ENCODE measurements at places on chromosomes 13 and 19. TPM values are rescaled to one million over a fixed set of nuclear protein-coding genes. Genes with fewer than 3 reads are reported as not detected.
A peak's percentile ranks its signal among the peaks of the same experiment; 100 is the strongest.

- ATAC-seq = peak; percentile 83
Observed at GRCh38 chr19:38877781-38878574, at the start of gene RINL. RINL (minus strand) TSS chr19:38878275; CDS start chr19:38876742, 1,533 bp downstream.

GRCh38 chr13:43522788-43523187 is 264.0 kb downstream of the ENOX1 start:
- ATAC-seq = no peak

Gene IL27RA
- total RNA-seq = 1.1 TPM

- ATAC-seq = peak; percentile 85
Observed at GRCh38 chr19:46717034-46717715, at the start of gene PRKD2. PRKD2 (minus strand) TSS chr19:46717114; CDS start chr19:46716370, 744 bp downstream.

- ATAC-seq = no peak
Observed at GRCh38 chr13:80010286-80010831, 330.6 kb downstream of the SPRY2 start.

Gene ZIK1
- 9.5 TPM for total RNA-seq

Gene GJB6
- total RNA-seq = 0.10 TPM

Gene DIAPH3
- 0.75 TPM for total RNA-seq

Gene IZUMO4
- 2.0 TPM for total RNA-seq

Gene CDC42EP5
- total RNA-seq = 1.1 TPM

- ATAC-seq = no peak
Observed at GRCh38 chr19:49997709-49998108, 27.5 kb downstream of the VRK3 start.

Gene PDX1
- total RNA-seq = 0.13 TPM

Gene TICAM1
- 3.6 TPM for total RNA-seq

Gene LRP3
- total RNA-seq = 22.2 TPM

GRCh38 chr19:19651076-19651475 is 7.6 kb upstream of the GMIP start:
- no peak for ATAC-seq

DNA sequence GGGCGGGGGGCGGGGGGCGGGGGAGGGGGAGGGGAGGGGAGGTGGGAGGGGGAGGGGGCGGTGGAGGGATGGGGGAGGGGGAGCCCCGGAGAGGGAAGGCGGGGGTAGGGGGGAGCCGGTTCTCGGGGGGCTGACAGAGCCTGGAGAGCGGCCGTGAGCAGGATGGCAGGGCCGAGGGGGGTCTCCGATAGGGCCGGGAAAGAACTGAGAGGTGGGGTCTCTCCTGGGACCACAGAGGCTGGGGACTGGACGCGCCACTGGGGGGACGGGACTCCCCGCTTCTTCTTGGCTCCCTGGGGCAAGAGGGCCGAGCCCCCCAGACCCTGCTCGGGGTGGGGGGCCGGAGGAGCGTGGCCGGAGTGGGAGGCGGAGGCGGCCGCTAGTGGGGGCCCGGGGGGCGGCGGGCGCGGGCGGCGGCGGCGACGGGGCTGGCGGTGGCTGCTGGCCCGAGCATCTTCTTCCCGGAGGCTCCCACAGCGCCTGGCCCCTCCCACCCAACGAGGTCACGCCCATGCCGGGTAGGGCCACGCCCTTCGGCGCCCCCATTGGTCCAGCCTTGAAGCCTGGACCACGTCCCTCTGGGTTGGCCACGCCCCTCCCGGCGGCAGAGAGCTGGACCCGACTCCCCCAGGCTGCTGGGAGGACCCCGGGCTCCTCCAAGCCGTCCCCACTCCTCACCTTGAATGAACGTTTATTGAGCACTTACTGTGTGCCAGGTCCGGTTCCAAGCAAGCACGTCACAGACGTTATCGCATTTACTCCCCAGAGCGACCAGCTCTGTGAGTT is at the start of gene NOVA2:
Gene NOVA2, minus strand, starts transcription at position 313 of the 786 bp plus-strand sequence. CDS start 514 bp downstream, outside the sequence.
- peak; percentile 79 for ATAC-seq

DNA sequence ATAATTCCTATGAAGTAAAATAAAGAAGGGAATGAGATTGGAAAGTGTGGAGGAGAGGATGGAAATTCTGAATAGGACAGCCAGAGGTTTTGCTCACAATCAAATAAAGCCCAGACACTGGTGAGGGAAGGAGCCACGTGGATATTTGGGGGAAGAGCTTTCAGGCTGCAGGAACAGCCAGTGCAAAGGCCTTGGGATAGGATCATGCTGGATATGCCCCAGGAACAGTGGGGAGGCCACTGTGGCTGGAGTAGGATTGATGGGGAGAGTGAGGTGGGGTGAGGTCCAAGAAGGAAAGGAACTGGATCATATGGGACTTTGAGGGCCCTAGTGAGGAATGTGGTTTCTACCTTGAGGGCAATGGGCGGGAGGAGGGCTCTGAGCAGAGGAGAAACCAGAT is 4.1 kb upstream of the FXYD5 start:
- no peak for ATAC-seq

- ATAC-seq = peak; percentile 86
Observed at GRCh38 chr19:8161135-8161646, 11.8 kb upstream of the FBN3 start.

DNA sequence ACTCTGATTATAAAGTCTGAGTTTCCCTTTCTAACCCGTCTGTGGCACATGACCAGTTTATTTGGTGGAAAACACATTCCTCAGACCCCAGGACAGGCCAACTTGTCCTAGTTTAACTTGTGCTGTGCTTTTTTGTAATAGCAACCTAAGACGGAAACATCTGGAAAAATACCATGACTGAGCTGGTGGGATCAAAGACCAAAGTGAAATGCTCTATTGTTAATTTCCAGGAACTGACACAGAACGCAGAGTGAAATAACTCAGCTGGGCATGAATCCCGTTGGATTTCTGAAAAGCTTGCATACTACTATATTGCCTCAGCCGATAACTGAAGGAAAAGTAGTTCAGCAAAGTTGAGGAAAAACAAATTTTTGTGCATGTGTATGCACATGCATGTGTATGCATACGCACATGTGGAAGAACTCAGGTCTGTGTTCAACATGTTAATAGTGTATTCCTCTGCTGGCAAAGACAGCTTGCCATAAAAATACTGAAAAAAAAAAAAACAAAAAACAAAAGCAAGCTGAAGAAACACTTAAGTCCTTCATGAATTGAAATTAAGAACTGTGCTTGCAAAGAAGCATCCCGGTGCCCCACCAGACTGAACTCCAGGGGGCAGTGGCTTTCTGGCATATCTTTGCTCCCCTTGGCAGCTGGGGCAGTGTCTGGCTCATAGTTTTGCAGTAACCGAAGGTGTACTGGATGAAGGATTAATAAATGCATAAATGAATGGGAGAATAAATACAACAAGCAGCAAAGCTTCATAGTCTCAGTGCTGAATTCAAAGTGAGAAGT is 187.8 kb downstream of the LHFPL6 start:
- no peak for ATAC-seq
